ENCODE measurements at places on chromosomes 4 and X.

DNA sequence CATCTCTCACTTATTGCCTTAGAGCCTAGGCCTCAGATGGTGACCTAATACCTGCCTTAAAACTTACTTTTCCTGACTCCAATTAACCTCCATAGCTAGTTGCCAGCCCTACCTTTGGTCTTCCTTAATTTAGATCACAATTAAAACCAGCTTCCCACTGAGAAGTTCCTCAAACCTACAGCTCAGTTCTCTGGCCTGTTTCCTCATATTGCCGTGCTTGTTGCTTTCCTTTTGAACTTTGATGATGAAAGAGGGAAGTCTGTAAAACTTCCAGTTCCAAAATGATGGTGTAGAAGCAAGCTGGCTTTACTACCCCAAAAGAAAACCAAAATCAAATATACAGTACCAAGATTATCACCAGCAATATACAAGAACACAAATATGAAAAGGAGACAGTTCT is 28.9 kb upstream of the CAMK2D start:
- DNase-seq, result peak; percentile 12

- no peak for DNase-seq
These were observed 7.2 kb upstream of the TSPYL2 start for GRCh38 chrX:53075011-53075410.

- DNase-seq, result no peak
These were observed 160.0 kb upstream of the NHS start for GRCh38 chrX:17214962-17215361.

- no peak for DNase-seq
These were observed 705.9 kb downstream of the FSTL5 start for GRCh38 chr4:161457906-161458305.

DNA sequence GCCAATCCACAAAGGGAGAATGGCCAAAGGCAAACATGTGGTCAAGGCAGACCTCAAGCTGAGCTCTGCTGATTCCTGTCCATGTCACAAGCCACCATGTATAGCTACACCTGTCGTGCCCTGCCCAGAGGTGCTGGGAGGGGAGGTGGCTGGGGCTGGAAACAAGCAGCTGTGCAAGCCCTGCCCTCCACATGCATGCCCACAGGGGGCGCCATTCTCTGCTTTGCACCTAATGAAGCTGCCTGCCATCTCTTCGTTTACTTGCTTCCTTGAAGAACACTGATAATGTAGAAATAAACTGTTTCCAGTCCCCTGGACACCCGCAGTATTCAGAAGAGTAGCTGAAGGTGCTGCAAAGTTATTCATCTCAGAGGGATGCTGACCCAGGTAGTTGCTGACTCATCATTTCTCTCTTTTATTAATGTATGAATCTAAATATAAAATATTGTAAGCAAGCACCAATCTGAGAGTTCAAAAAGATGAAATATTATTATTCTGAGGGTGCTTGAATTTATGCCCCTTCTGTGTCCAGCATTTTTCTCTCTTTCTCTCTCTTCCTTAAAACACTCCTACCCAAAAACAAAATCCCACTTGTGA is 278.6 kb downstream of the ADGRA3 start:
- peak; percentile 13 for DNase-seq

DNA sequence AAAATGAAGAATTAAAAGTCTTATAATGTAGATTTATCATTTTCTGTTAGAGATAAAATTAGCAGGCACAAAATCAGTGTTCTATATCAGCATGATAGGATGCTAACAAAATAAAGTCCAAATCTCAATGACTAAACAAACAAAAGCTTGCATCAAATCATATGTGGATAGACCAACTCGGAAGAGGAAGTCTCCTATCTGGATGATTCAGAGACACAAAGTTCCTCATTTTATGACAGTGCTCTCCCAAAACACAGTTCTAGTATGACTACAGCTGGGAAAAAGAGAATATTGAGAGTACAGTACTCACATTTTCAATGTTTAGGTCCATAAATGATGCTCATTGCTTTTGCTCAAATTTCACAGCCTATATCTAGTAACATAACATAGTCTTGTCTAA is 376.1 kb upstream of the CTSO start:
- DNase-seq, result no peak

DNA sequence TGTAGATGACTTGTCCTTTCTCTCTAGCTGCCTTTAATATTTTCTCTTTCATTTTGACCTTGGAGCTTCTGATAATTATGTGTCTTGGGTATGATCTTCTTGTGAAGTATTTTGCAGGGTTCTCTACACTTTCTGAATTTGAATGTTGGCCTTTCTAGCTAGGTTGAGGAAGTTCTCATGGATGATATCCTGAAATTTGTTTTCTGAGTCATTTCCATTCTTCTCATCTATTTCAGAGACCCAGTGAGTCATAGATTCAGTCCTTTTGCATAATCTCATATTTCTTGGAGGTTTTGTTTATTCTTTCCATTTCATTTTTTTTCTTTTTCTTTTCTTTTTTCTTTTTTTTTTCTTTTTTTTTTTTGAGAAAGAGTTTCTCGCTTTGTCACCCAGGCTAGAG is 585.7 kb upstream of the PABPC4L start:
- no peak for DNase-seq

- no peak for DNase-seq
These were observed 10.1 kb upstream of the TMEM154 start for GRCh38 chr4:152689615-152690501.

- no peak for DNase-seq
These were observed 16.6 kb downstream of the PGRMC1 start for GRCh38 chrX:119252716-119253115.

DNA sequence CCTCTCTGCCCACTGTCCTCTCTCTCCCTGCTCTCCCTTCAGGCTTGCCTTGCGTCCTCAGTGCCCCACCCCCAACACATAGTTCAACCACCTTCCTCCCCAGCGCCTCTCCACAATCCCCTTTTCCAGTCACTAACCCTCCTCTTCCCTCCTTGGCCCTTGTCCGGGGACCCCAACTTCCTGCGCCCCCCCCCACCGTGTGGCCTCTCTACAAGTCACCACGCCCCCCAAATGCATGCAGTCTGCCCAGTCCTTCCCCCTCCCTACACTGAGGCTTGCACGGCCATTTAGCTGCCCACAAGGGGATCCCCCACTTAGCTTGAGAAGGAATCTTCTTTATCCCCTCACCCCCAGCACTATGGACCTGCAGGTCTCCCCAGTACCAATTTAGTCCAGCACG is 569 bp downstream of the CXCR3 start:
- no peak for DNase-seq

DNA sequence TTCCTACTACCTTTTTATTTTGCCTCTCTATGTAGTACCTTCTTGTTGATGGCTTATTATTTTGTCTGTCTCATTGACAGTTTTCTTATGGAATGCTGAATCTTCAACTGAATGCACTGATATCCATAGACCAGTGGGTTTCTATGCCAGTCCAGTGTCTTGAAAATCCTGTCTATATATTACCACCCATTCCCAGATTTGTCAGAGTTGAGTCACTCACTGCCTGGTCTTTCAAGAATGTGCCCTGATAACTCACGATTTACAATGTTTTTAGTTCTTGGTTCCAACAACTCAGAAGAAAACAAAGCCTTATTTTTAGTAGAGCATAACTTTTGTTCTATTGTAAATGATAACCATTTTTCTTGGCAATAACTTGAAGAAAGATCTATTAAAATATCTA is 606.0 kb upstream of the PITX2 start:
- no peak for DNase-seq

DNA sequence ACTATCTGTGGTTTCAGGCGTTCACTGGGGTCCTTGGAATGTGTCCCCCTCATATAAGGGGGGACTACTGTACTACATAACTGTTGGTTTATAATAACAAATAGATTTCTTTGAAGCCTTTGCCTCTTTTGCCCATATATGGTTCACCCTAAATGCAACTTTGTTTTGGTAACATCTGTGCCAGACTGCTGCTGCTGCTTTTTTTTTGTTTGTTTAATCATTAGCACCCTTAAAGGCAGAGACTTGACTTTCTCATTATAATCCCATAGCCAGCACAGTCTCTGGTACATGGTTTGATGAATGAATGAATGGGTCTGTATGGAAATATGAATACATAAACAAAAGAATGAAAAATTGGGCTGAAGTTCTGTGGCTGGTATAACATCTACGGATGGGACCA is 80.2 kb upstream of the LHFPL1 start:
- no peak for DNase-seq

- DNase-seq, result peak; percentile 7
These were observed 754 bp downstream of the MTMR1 start for GRCh38 chrX:150693725-150694574.

DNA sequence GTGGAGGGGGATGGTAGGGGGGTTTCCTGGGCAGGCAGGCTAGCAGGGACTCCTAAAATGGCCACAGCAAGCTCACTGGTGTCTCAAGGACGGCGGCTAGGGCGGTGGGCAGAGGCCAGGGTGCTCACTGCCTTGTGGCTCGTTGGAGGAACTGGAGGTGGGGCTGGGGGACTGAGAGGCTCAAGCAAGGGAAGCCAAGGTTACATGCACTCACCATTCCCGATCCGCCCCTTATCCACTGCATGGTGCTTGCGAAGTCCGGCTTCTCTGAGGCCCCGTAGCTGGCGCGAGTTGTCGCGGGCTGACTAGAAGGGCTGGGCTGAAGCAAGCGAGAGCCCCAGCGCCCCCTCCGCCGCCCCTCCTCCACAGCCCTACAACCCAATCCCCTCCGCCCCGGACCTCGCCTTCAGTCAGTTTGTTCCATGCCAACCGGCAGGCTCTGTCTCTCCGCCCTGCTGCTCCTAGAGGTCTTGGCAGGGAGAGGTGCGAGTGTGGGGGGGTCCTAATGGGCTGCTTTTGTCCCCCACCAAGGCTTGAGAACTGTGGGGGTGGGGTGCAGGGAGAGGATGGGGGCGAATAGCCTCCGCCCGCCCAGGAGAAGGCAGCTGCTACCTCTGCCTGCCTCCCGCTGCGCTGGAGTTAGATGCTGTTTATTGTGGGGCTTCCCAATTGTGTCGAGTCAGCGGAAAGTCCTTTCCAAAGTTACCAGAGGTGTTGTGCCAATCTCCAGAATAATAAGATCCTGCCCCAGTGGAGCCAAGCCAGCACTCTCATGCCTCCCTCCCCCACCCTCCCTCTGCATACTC is at the start of gene ARHGEF9:
Gene ARHGEF9 (minus strand): TSS at position 313 of the 806 bp plus-strand sequence. CDS start 69 bp downstream, at position 244.
- DNase-seq, result peak; percentile 11

DNA sequence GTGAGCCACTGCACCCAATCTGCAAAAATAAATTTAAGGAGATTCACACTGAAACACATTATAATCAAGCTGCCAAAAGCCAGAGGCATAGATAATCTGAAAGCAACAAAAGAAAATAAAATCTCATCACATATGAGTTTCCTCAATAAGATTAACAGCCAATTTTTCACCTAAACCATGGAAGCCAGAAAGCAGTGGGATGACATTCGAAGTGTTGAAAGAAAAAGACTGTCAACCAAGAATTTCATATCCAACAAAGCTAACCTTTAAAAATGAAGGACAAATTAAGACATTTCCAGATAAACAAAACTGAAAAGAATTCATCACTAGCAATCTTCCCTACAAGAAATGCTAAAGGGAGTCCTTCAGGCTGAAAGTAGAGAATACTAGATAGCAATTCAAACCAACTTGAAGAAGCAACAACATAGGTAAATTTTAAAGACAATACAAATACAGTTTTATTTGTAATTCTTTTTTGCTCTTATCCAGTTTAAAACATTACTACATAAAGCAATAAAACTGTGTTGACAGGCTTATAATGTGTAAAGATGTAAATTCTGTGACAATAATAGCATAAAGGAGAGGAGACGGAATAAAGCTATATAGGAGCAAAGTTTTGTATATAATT is 23.1 kb upstream of the KLHL8 start:
- no peak for DNase-seq

- no peak for DNase-seq
These were observed 96.2 kb upstream of the KLHL13 start for GRCh38 chrX:118212817-118213183.

- no peak for DNase-seq
These were observed 23.9 kb downstream of the SLC39A8 start for GRCh38 chr4:102321260-102321995.

DNA sequence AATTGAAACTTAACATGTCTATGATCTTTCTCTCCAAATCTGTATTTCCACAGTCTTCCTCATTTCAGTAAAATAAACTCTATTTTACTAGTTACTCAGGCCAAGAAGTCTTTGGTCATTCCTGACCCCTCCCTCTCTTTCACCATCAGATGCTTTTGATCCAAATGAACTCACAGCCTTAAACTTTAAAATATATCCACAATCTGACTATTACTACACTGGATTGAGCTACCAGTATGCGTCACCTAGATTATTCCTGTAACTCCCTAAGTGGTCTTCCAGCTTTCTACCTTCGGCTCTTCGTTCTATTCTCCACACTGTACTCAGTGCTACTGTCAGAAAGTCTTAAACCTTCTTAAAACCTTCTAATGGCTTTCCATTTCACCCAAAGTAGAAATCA is 195.1 kb downstream of the FBXW7 start:
- DNase-seq, result no peak

DNA sequence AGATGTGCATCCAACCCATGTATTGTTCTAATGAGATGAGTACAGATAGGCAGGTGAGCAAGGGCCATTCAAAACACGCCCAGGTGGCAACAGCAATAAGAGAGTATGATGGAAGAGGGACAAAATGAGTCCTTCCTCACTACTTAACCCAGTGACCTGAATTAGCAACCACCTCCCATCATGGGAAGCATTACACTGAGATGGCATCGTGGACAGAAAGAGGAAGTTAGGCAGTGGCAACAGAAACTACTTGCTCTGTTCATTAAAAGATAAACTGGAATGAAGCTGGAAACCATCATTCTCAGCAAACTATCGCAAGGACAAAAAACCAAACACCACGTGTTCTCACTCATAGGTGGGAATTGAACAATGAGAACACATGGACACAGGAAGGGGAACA is 17.2 kb downstream of the RXFP1 start:
- DNase-seq, result no peak

GRCh38 chr4:87916626-87917025 is 58.9 kb upstream of the SPP1 start:
- no peak for DNase-seq

DNA sequence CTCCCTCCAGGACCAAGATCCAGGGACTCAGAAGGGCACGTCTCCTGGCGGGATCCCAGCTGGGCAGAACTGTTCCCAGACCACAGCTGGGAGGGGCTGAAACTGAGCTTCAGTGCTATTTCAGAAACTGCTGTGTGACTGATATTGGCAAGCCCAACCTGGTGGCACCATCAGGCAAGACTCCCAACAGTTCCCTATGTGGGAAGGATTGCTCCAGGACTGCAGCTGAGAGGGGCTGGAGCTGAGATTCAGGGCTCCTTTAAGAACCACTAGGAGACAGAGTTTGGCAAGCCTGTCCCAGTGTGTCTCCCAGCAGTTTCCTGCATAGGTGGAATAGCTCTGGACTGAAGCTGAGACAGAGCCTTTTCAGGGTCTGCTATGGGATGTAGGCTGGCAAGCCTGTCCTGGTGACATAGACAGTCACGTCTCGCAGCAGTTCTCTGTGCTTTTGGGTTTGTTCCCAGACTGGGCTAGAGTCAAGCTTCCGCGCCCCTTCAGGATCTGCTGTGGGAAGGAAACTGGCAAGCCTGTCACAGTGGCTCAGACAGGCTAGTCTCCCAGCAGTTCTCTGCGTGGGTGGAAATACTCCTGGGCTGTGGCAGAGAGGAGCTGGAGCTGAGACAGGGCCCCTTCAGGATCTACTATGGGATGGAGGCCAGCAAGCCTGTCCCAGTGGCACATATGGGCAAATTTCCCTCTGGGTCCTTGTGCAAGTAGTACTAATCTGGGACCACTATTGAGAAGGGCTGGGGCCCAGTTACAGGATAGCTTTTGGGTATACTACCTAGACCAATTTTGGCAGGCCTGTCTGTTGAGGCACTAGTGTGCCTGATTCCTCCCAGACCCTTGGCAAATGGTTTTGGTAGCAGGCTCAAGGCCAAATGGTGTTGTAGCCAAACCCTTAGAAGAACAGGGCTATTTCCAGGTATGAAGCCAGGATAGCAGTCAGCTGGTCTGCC is 20.2 kb upstream of the MED14 start:
- DNase-seq, result peak; percentile 23

- no peak for DNase-seq
These were observed 96.4 kb upstream of the TTC29 start for GRCh38 chr4:147042046-147042445.

All from midbrain (tissue), 1 donor.